ENCODE measurements at places on chromosomes 4 and X. TPM values are rescaled to one million over a fixed set of nuclear protein-coding genes. Genes with fewer than 3 reads are reported as not detected.
A peak's percentile ranks its signal among the peaks of the same experiment; 100 is the strongest.

The DCAF12L1 gene
- total RNA-seq = not detected

The GPAT3 gene
- total RNA-seq = 30.5 TPM

The POU3F4 gene
- total RNA-seq = not detected

DNA sequence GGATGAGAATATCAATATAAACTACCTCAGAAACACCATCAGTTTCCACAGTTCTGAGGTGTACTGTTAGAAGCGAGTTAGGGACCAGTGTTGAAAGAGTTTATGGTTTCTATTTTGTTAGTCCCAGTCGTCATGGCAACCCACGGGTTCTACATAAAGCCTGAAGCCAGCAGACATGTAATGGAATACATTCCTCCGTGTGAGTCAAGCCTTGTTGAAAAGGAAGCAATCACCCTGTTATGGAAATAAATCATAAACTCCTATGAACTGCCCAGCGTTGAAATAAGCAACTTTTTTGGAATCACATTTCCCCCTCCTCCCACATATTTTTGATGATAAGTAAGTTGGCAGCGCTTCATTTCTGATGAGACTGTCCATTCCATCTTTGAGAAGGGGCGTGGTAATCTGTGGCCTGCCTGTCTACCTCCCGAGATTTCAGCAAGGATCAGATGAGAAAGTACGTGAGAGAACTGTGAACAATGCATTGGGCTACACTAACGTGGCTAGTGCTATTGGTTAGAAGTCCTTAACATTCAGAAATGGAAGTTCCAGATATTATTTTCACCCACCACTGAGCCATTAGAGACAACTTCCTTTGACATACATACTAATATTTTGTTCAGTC is 40.4 kb upstream of the PDHA1 start:
- no peak overlapping the region for H3K27ac ChIP-seq
- no peaks in the 10 kb centered on the region for H3K27me3 ChIP-seq
- DNase-seq = no peak
- no peak overlapping the region for H3K4me3 ChIP-seq

DNA sequence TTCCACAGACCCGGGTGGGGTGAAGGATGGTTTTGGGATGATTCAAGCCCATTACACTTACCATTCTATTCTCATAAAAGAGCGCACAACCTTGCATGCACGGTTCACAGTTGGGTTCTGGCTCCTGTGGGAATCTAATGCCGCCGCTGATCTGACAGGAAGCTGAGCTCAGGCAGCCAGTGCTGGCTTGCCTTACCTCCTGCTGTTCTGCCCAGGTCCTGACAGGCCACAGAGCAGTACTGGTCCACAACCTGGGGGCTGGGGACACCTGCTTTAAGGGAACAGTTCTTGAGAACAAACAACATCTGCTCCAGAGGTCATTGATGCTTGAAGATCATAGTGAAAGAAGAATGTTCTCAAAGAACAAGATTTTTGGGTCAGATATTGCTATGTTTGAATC is 8.0 kb upstream of the HS3ST1 start:
- H3K36me3 ChIP-seq = no peaks in the 10 kb centered on the region
- no peaks in the 10 kb centered on the region for H3K4me1 ChIP-seq
- H3K27ac ChIP-seq = no peak overlapping the region
- no peak overlapping the region for H3K4me3 ChIP-seq

- no peak overlapping the region for H3K27ac ChIP-seq
- H3K36me3 ChIP-seq = no peaks in the 10 kb centered on the region
- no peaks in the 10 kb centered on the region for H3K27me3 ChIP-seq
- no peak overlapping the region for H3K4me3 ChIP-seq
- DNase-seq = no peak
Observed at GRCh38 chr4:182179105-182179504, 64.1 kb upstream of the TENM3 start.

The DMRTC1 gene
- not detected for total RNA-seq

GRCh38 chr4:75544870-75545269 is 11.0 kb upstream of the ODAPH start:
- no peaks in the 10 kb centered on the region for H3K27me3 ChIP-seq
- no peaks in the 10 kb centered on the region for H3K4me1 ChIP-seq
- H3K27ac ChIP-seq = no peak overlapping the region
- no peak for DNase-seq

DNA sequence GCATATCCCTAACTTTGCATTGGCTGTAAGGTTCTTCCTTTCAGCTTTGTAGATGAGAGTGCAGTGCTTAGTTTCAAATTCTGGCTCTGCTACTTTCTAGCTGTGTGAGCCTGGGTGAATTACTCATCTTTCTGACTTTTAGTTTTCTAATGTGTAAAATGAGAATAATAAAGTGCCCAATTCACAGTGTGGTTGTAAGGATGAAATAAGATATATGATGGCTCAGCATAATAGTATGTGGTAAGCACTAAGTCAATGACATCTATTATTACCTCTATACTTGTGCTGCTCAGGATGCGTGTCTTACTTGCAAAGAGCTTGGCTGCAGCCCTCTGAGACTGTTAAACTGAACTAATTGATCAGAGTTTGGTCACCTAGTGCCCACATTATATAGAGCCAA is 30.6 kb upstream of the ETNPPL start:
- H3K4me3 ChIP-seq = no peak overlapping the region
- no peak for DNase-seq
- H3K27ac ChIP-seq = no peak overlapping the region
- no peaks in the 10 kb centered on the region for H3K36me3 ChIP-seq

GRCh38 chr4:87566276-87566675 is 37.1 kb upstream of the SPARCL1 start:
- H3K27me3 ChIP-seq = no peaks in the 10 kb centered on the region
- no peak overlapping the region for H3K27ac ChIP-seq
- DNase-seq = no peak

GRCh38 chr4:97752599-97752998 is 390.7 kb downstream of the STPG2 start:
- no peaks in the 10 kb centered on the region for H3K36me3 ChIP-seq
- no peak overlapping the region for H3K27ac ChIP-seq
- H3K27me3 ChIP-seq = no peaks in the 10 kb centered on the region
- DNase-seq = no peak

- no peaks in the 10 kb centered on the region for H3K36me3 ChIP-seq
- H3K27ac ChIP-seq = no peak overlapping the region
- no peak overlapping the region for H3K4me3 ChIP-seq
- DNase-seq = no peak
- H3K4me1 ChIP-seq = no peaks in the 10 kb centered on the region
- H3K27me3 ChIP-seq = no peaks in the 10 kb centered on the region
Observed at GRCh38 chrX:11215191-11215921, 77.9 kb upstream of the AMELX start.

DNA sequence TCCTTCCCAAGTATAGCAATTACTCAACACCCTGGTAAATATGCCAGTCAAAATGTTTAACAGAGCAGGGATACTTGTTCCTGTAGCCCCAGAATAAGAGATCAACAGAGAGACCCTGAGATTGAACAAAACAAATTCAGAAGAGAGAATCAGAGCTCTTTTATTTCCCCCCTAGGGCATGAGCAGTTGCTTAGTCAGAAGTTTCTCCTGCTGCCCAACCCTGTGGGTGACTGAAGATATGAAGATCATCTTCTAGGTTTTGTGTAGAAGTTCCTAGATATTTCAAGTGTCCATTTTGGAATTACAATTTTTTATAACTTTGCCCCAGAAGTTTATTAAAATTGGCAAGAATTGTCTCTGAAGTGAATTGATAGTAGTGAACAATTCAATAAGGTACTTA is 59.1 kb upstream of the RXFP1 start:
- H3K4me3 ChIP-seq = no peak overlapping the region
- H3K27me3 ChIP-seq = no peaks in the 10 kb centered on the region
- no peaks in the 10 kb centered on the region for H3K36me3 ChIP-seq
- no peak for DNase-seq

The SPRY1 gene
- 72.2 TPM for total RNA-seq

The SLC38A5 gene
- 0.46 TPM for total RNA-seq

The TCEAL6 gene
- total RNA-seq = not detected

The C1QTNF7 gene
- 0.46 TPM for total RNA-seq

DNA sequence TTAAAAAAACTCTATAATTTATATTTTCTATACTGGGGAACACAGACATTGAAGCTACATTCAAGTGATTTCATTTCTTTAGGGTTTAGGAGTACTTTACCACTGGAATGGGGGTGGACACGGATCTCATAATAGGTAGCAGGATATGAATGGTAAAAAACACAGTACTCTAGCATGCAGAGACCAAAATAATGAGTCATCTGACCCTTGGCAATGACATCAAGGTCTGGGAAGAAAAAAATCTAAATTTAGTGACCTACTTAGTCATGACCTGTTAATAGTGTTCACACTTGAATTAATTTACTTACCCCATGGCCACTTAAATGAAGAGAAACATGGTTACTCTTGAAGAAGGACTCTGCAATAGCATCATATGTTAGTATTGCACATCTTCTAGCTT is 187.9 kb downstream of the EPHA5 start:
- no peak for DNase-seq
- no peak overlapping the region for H3K4me3 ChIP-seq
- H3K36me3 ChIP-seq = no peaks in the 10 kb centered on the region
- H3K27me3 ChIP-seq = no peaks in the 10 kb centered on the region
- H3K4me1 ChIP-seq = no peaks in the 10 kb centered on the region

DNA sequence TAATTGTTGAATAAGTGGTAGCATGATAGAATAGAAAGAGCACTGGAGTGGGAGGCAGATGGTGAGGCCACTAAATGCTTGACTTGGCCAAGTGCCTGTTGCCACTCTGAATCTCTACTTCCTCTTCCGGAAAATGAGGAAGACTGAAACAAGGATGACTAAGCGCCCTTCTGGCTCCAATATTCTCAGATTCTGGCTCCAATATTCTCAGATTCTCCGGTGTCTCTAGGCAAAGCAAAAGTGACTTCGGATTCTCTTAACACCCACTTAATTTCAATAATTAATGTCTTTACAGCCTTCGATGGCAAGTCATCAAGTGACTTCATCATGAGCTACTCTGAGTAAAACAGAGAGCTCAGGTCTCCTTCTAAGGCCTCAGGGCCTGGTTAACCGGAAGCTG is 402.2 kb upstream of the FGF13 start:
- no peaks in the 10 kb centered on the region for H3K27me3 ChIP-seq
- no peaks in the 10 kb centered on the region for H3K36me3 ChIP-seq
- no peak for DNase-seq

The PLP1 gene
- total RNA-seq = not detected

The MAGEA1 gene
- not detected for total RNA-seq

GRCh38 chrX:154401045-154401799 is 3.0 kb downstream of the RPL10 start:
- H3K36me3 ChIP-seq = no peaks in the 10 kb centered on the region
- no peak overlapping the region for H3K4me3 ChIP-seq
- peaks cover 10% of the 10 kb centered on the region for H3K4me1 ChIP-seq
- DNase-seq = no peak
- H3K27ac ChIP-seq = peak overlapping the region; percentile 65
- no peaks in the 10 kb centered on the region for H3K27me3 ChIP-seq

GRCh38 chrX:40310016-40310415 is 212.3 kb upstream of the BCOR start:
- DNase-seq = no peak
- H3K27ac ChIP-seq = no peak overlapping the region
- H3K4me1 ChIP-seq = no peaks in the 10 kb centered on the region

DNA sequence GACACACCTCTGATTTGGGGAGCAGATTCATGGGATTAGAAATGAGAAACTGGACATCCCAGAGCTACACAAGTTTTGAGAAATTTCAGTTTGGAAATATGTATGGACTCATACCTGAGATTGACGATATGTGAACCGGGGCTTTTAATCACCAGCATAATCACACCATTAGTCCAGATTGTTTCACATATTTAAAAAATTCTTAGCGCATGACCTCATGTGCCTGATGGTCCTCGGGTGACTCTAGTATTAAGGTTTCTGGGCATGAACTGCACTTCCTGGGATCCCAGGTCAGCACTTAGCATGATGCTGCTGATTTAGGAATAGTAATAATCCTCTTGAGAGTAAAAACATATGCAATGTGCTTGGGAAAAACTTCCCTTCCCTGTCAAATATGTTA is 91.9 kb upstream of the BCOR start:
- DNase-seq = no peak
- H3K27ac ChIP-seq = no peak overlapping the region
- H3K4me1 ChIP-seq = no peaks in the 10 kb centered on the region
- no peak overlapping the region for H3K4me3 ChIP-seq

GRCh38 chr4:21102667-21103066 is 402.4 kb downstream of the PACRGL start:
- no peak overlapping the region for H3K27ac ChIP-seq
- DNase-seq = no peak
- no peak overlapping the region for H3K4me3 ChIP-seq
- no peaks in the 10 kb centered on the region for H3K36me3 ChIP-seq

- DNase-seq = no peak
- H3K27ac ChIP-seq = no peak overlapping the region
- no peaks in the 10 kb centered on the region for H3K4me1 ChIP-seq
- H3K36me3 ChIP-seq = no peaks in the 10 kb centered on the region
Observed at GRCh38 chr4:81256059-81256970, 41.3 kb upstream of the PRKG2 start.

- no peak overlapping the region for H3K4me3 ChIP-seq
- H3K36me3 ChIP-seq = no peaks in the 10 kb centered on the region
- no peak overlapping the region for H3K27ac ChIP-seq
- H3K4me1 ChIP-seq = peaks cover 9% of the 10 kb centered on the region
Observed at GRCh38 chr4:22573641-22574040, 57.8 kb upstream of the ADGRA3 start.

The SHOX gene
- total RNA-seq = 2.8 TPM

DNA sequence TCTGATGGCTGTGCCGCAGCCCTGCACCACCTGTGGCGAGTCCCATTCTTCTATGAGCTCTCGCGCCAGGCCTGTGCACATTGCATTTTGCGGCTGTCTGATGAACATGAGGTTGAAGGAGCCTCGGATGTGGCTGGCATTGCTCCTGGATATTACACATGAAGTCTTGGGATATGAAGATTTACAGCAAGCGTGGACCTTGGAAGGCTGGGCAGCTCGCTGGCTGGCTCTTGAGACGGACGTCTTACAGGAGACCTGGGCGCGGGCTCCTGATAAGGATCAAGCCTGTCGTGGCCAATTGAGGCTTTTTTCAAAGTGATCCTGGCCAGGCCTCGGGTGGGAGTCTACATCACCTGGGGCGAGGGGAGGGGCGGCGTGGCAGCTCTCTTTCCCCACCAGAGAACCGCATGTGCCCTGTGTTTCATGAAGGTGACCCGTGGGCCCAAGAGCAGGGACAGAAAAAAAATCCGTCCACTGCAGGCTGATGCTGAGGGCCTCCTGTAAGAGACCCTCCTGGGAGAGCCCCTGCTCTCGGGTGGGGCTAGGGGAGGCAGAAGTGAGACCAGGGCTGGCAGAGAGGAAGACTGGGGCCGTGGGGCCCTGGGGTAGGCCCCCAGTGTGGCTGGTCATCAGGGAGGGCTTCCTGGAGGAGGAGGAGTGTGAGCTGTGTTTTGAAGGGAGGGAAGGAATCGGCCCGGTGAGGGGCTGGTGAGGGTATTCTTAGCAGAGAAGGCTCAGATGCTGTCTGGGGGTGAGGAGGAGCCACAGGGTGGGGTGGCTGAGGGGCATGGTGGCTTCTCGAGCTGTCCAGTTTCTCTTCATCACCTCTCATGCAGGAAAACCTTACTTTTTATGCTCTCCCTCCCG is 23.6 kb downstream of the CPZ start:
- no peaks in the 10 kb centered on the region for H3K27me3 ChIP-seq
- H3K36me3 ChIP-seq = no peaks in the 10 kb centered on the region
- no peak for DNase-seq
- H3K4me3 ChIP-seq = no peak overlapping the region
- no peaks in the 10 kb centered on the region for H3K4me1 ChIP-seq
- H3K27ac ChIP-seq = no peak overlapping the region

The COL4A6 gene
- 0.53 TPM for total RNA-seq
